ENCODE measurements at places on chromosomes 5 and 9. TPM values are rescaled to one million over a fixed set of nuclear protein-coding genes. Genes with fewer than 3 reads are reported as not detected.
A peak's percentile ranks its signal among the peaks of the same experiment; 100 is the strongest.

ACSL6 gene
- total RNA-seq = 0.19 TPM

CDC20B gene
- total RNA-seq = not detected

CDC25C gene
- 22.9 TPM for total RNA-seq

N4BP3 gene
- 2.9 TPM for total RNA-seq

RBM18 gene
- total RNA-seq = 20.6 TPM

GZMA gene
- not detected for total RNA-seq

ORM2 gene
- total RNA-seq = 46.0 TPM

IL5 gene
- total RNA-seq = not detected

CBY3 gene
- total RNA-seq = 1.3 TPM

CCDC187 gene
- 0.09 TPM for total RNA-seq

TSPAN17 gene
- total RNA-seq = 19.6 TPM

MEGF10 gene
- not detected for total RNA-seq

- no peak for DNase-seq
Observed at GRCh38 chr9:112530751-112531205, 44.2 kb downstream of the KIAA1958 start.

GRCh38 chr5:7250611-7251010 lies 145.3 kb upstream of the ADCY2 start:
- DNase-seq = no peak

GRCh38 chr5:122385808-122386207 lies 73.8 kb downstream of the SNCAIP start:
- DNase-seq = no peak

DNA sequence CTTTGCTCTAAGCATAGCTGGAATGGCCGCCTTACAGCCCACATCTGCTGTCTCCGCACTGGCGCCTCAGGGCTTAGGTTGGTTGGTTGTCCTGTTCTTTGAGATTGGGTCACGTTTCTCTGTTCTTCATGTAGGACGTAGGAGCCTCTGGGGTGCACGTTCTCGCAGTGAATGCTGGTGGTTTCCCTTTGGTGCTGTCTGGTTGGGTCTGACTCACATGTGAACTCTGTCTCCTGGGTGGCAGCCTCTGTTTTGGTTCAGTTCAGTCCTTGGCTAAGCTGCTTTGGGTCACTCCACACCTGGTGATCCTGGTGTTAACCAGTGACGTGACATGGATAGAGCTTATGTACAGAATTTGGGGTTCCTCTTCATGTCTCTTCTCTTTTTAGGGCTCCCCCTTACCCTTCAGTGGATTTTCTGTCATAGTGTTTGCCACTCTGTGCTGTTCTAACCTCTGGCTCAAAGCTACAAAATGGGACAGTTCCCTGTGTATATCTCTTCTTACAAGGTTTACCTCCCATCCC lies 12.6 kb upstream of the LPCAT1 start:
- DNase-seq = no peak

DNA sequence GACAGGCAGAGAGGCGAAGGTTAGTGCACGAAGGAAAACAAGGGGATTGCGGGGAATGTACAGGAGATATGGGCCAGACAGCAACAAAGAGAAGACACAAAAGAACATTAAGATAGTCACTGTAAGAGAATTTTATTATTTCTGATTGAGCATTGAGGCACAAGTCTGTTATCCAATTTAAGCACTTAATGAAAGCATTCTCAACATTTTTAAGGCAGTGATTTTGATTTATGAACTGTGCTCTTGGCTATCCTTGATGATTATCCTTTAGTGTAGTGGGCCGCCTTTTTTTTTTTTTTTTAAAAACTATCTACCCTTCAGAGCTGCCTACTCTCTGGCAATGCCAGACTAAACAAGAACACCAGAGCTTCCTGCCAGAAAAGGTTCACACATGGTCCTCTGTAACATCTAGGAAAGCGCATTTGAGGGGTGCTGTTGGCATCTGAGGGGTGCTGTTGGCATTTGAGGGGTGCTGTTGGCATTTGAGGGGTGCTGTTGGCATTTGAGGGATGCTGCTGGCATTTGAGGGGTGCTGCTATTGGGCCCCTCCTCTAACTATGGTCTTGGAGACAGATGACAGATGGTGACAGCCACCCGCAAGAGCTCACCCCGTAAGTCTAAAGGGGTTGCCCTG lies 3.0 kb downstream of the DAP start:
- no peak for DNase-seq

DNA sequence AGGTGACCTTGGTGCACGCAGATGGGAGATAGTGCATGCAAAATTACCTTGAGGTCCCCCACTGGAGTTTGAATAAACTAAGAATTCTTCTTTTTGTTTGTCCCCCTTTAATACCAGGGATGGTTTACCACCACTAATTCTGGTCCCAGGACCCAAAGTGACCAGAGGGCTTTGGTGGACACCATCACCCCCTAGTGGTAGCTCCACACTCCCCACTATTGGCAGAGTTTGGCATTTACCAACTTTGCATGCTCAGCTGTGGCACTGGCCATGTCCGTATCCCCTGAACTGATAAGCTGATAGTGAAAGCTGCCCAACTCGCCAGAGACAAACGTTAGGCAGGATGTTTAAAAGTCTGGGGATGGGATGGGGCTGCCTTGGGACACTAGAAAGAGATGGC lies 3.3 kb downstream of the ASTN2 start:
- peak; percentile 35 for DNase-seq

DNA sequence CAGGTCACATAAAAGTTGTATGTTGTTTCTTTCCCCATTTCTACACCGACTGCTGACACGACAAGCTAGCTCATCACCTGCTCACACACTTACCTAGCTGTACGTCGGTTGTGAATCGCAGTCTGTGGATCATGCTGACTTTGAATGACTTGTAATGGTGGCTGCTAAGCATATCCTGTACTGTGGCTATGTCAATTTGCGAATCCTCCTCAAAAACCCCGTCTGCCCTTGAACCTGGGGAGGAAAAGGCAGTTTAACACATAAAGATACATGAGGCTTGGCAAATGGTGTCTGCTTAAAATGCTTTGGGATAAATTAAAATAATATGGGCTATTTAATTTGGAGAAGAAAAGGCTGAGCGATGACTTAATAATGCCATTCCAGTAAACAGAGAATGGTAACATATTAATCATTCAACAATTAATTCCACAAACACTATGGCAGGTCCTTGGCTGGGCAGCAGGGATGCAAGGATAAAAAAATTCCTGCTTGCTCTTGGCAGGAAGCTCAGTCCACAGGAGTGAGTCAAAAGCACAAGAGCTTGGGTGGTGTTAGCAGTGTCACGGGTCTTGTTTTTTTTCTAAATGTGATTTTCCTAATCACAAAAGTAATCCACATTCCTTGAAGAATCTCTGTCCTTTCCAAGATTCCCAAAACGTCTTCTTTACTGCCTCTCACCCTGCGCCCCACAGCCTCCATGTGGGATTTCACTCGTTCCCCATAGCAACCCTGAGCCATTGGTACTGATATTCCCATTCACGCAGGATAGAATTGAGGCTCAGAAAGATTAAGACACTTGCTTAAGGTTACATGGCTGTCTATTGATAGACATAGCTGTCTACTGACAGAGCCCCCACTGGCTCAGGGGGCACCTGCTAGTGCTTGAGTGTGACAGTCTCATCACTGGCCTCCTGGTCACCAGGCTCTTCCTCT lies 222.4 kb downstream of the MAPKAP1 start:
- no peak for DNase-seq

DNA sequence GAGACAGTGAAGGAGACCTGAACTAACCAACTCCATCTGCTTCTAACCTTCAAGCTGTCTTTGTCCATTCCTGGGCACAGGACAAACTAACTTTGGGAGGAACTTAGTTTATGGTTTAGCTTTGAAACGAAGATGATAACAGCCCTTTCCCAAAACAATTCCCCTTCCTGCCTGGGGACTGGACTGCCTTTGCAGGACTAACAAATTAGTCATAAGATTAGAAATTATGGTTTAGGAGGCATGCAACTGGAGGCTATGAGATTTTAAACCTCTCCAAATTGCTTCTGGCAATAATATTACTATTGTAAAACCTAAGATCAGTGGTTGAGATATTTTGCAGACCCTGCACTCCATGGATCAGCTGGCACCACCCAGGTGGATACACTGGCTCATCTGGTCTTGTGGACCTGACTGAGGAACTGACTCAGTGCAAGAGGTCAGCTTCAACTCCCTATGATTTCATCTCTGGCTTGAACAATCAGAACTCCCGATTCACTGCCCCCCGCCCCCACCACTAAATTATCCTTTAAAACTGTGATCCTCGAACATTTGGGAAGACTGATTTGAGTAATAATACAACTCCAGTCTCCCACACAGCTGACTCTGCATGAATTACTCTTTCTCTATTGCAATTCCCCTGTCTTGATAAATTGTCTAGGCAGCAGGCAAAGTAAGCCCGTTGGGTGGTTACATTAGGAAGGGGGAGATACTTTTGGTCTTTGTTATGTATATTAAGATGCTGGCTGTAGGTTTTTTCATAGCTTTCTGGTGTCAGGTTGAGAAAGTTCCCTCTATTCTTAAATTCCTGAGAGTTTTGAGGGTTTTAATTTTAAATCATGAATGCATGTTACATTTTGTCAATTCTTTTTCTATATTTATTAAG lies 213.3 kb downstream of the TSSK1B start:
- no peak for DNase-seq

GRCh38 chr9:94443032-94443722 lies 111.7 kb upstream of the PCAT7 start:
- DNase-seq = no peak

DNA sequence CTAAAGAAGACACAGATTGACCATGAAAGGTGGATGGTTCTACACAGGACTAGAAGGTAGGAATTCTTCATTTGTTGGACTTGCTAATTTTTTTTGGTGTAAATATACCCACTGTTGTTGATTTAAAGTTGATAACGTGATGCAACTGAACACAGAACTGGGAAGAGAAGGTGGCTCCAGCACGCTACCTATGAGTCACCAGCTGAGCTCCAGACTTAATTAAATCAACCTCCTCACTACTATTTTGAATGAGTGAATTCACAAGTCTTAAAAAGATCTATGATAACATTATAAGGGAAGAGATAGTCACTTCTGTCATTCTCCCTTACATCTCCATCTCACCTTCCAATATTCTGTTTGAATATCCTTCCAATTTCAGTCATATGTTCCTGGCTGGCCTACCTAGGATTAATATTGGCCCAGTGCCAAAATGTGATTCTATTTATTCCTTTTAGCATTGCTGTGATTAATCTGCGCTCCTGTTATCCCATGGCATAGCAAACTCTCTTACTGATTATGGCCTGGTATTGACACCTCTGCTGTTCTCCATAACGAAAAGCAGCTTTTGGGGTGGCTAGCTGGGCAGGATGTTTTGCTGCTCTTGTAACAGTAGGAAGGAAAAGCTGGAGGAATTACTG lies 135.9 kb upstream of the CCDC152 start:
- DNase-seq = no peak

DNA sequence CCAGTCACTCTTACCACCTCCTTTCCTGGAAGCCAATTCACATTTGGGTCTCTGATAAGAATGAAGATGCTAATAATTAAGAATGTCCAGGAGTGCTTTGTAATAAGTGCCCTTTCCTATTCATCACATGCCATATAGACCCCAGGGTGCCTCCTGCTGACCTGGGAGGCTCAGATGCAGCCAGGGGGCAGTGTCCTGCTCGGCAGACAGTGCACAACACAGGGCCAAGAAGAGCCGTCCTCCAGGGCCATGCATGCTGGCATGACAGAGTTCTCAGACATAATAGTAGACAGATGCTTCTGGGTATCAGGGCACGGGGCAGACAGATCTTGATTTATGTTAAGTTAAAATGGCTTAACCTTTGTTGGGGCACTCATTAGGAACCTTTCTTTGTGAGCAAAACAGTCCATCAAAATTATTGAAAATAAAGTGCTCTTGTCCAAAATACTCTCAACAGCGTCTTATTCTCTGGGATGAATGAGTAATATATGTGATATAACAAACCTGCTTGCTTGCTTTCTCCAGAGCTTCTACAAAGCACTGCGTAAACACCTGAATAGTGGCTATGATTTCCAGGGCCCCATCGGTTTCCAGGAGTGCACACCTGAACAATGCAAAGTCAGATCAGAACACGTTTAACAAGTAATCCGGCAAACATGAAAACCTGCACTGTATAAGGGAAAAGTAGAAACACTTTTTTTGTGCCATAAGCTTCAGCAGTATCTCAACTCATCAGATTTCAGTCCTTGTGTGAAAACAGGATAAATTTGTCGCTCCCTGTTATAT lies 192.7 kb downstream of the FANCC start:
- DNase-seq = no peak

GRCh38 chr5:86570427-86571083 lies 47.2 kb upstream of the COX7C start:
- no peak for DNase-seq

DNA sequence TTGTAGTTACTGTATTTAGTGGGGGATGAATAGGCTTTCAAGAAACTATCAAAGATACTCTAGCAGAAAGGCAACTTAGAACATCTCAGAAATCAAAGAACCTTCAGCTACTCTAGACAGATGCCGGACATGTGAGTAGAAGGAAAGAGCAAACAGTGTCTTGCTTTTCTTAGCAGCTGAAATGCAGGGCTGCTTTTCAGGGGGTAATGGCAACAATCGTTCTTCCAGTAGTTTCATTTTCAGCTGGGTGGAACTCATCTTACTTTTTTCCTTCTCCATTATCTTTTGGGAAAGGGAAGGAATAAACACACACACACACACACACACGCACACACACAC lies 281.6 kb downstream of the CRB2 start:
- DNase-seq = no peak

Data from Caco-2 (cell line).